ENCODE measurements at places on chromosomes 6 and 20.

GRCh38 chr20:16710781-16711180 is 19.0 kb upstream of the SNRPB2 start:
- DNase-seq: no peak

- no peak for DNase-seq
Measured at GRCh38 chr6:148166339-148166968, 176.2 kb upstream of the SASH1 start.

DNA sequence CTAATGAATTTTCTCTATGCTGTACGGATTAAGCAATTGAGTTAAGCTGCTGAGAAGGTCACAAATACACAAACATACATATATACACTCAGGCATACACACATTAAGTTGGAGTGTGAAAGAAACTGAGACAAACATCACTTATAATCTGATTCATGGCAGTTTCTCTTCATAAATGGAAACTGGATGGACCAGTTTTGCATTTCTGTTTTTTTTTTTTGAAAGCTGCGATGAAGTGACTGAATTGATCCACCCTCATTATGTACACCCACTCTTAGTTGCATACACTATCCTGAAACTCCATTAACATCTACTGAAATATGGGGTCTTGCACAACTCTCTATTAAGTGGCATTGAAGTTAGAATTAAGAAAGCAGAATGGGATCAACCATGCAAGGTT is 32.9 kb upstream of the TENT5A start:
- DNase-seq: no peak

GRCh38 chr6:37207903-37208456 is 38.0 kb downstream of the PIM1 start:
- peak; percentile 90 for DNase-seq

- no peak for DNase-seq
Measured at GRCh38 chr6:52317211-52317610, 32.7 kb upstream of the MCM3 start.

GRCh38 chr20:409697-410559 is 1.8 kb downstream of the RBCK1 start:
- no peak for DNase-seq

GRCh38 chr6:25286891-25287290 is 7.7 kb downstream of the CARMIL1 start:
- DNase-seq: no peak

DNA sequence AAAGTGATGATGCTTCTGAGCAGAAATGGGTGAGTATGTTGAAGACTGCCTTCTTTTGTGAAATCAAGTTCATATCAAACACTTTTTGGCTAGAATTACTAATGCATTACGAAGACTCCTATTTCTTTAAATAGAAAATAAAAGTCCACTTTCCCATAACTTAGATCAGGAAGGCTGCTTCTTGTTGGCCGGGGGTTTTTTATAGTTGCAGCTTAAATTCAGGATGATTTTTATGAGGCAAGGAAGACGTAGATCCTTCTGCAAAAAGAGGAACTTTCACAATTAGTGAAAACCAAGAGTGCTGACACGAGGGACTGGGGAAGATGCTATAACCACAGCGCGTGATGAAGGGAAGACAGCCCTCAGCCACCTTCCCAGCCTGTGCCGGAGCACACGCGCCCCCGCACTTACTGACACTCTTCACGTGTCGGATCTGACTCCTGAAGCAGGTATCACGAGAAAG is 206.1 kb upstream of the PRDM1 start:
- no peak for DNase-seq

DNA sequence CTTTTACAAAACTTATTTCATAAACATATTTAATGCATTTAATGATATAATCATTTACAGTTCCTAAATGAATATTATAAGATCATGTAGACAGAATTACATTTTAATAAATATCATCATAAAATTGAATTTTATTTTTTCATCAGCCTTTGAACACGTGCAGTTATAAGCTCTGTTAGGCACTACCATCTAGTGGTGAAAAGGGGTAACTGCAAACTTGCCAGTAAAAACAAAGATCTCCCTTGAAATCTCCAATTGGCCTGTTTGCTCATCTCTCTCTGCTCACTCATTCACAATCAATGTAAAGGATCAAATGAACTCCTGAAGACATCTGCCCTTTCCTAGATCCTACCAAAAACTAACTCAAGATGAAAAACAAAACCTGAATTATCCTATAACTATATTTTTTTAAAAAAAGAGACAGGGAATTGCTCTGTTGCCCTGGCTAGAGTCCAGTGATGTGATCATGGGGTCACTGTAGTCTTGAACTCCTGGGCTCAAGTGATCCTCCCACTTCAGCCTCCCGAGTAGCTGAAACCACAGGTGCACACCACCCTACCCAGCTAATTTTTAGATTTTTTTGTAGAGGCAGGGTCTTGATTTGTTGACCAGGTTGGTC is 31.7 kb downstream of the SAMHD1 start:
- peak; percentile 46 for DNase-seq

DNA sequence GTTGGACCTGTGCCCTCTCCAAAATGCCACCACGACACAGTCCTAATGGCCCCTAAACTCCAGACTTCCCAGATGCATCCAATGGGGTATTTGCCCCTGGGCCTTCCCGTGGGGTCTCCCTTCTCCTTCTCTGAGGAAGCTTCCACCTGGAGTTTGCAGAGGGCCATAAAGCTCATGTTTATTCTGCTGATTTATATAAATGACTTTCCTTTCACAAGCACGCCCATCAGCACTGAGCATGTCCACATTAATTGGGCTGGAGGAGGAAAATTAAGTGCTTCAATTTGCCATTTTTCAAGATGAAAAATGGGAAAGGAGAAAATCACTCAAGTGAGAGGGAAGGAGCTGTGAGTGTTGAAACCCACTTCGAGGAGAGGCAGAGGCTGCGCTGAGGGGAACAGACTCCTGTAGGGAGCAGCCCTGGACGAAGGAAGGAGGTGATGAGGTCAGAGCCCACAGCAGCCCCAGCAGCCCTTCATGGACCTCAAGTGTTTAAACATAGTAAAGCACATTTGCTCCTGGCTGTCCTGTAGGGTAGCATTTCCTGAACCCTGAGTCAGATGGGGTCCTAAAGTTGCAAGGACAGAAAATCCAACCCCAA is 434.9 kb upstream of the SULF2 start:
- DNase-seq: no peak

DNA sequence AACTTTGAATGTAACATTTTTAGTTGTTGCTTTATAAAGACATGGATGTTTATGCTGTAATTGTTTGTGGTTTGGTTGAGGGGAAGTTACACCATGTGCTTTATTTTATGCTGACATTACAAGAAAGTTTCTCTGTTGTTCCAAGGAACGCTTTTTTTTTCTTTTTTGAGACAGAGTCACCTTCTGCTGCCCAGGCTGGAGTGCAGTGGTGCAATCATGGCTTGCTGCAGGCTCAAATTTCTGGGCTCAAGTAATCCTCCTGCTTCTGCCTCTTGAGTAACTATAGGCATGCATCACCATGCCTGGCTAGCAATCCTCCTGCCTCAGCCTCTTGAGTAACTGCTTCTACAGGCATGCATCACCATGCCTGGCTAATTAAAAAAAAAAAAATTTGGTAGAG is 21.0 kb upstream of the IFNGR1 start:
- DNase-seq: no peak

DNA sequence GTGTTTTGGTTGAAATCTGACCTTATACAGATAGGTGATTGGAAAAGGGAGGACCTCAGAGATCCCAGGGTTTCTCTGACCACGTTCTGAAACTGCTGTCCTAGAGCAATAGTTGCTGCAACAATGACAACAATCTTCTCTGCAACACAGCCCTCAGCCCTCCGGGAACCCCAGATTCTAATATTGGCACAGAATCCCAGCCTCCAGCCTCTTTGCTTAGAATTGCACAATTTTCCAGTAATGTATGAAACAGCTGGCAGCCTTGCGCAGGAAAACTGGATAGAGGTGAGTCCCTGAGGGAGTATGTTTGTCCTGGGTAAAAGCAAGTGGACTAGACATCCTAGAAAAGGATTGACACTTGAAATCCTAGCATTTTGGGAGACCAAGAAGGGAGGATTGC is 30.4 kb upstream of the PNRC1 start:
- DNase-seq: no peak

- no peak for DNase-seq
Measured at GRCh38 chr6:51118792-51119191, 300.1 kb downstream of the TFAP2B start.

DNA sequence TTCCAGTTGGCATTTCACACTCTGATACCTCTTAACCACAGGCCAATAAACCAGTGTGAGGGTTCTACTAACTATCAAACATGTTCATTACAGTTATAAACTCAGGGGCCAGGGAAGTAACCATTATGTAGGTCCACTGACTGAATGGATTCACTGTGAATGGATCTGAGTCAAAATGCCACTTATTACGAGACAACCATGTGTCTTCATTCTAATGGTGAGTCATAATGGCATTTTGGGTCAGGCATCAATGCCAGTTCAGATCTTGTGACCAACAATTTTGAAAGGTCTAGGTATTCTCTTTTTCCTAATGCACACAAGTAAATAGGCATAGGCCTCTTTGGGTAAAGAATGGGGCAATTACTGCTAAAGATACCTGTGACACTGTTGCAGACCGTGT is 112.2 kb upstream of the HEY2 start:
- no peak for DNase-seq

- DNase-seq: no peak
Measured at GRCh38 chr20:19138758-19139157, 73.7 kb upstream of the SLC24A3 start.

DNA sequence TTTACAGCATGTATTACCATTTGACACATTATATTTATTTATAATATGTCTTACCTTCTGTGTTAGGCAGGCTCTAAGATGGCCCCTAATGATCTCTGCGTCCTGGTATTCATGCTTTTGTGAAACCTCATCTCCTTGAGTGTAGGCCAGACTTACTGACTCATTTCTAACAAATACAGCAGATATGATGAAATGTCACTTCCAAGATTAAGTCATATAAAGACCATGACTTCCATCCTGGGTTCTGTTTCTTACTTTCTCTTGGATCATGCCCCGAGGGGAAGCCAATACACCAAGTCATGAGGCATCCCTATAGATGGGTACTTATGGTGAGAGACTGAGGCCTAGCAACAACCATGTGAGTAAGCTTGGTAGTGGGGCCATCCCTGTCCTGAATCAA is 30.2 kb downstream of the ZHX3 start:
- no peak for DNase-seq

DNA sequence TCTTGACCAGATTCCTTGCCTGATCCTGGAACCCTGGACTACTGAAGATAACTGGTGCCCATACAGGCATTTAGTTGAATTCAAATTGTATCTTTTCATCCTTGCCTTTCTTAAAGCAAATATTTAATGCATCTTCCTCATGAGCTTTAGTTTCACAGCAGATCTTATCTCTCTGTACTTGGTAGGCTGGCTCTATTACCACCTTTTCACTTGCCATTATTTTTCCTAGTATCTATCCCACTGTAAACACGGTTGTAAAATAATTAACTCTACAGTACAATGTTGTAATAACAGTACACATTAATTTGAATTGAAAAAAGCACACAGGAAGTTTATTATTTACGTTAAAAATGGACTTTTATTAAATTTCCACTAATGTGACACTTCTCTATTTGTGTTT is 1286.9 kb downstream of the GRIK2 start:
- no peak for DNase-seq

GRCh38 chr20:16228722-16229121 is 344.5 kb downstream of the KIF16B start:
- no peak for DNase-seq

DNA sequence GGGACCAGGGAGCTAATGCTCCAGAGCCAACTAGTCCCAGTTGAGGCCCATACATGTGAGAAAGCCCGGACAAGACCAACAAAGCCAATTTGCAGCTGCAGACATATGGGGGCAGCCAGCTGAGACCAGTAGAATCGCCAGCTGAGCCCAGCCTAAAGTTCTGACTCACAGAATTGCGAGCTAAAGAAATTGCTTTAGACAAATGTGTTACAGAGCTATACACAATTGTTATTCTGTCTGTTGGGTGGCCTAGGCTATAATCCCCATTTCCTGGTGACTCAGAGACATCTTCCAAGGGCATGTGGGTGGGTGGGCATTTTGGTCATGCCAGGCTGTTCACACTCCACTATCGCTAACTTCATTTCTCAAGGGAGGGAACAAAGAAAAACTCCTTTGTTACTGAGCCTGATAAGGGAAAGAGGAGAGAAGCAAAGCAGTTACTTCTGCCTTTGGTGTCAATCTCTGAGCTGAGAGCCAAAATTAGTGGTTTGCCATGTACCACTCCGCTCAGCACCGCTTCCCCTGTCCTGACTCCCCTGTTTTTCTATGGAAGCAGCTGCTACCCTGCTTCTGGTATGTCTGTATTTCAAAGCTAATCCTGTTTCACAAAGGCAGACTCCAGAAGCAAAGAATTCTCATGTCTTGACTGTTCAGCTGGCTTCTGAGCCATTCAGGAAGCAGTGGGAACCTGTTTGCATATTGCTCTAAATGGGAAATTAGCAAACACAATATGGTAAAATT is 26.1 kb downstream of the SCP2D1 start:
- DNase-seq: no peak

- DNase-seq: no peak
Measured at GRCh38 chr6:7671581-7671980, 54.3 kb upstream of the BMP6 start.

DNA sequence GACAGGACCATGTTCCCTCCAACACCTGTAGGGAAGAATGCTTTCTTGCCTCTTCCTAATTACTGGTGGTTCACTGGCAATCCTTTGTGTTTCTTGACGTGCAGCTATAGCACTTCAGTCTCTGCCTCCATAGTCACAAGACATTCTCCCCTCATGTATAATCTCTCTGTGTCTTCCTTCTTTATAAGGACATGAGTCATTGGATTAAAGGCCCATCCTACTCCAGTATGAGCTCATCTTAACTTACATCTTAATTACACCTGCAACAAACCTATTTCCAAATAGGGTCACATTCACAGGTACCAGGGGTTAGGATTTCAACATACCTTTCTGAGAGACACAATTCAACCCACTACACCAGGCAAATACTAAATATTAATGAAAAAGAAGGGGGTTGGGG is 213.6 kb downstream of the RNGTT start:
- DNase-seq: no peak

GRCh38 chr6:80256691-80257090 is 150.2 kb downstream of the BCKDHB start:
- no peak for DNase-seq

DNA sequence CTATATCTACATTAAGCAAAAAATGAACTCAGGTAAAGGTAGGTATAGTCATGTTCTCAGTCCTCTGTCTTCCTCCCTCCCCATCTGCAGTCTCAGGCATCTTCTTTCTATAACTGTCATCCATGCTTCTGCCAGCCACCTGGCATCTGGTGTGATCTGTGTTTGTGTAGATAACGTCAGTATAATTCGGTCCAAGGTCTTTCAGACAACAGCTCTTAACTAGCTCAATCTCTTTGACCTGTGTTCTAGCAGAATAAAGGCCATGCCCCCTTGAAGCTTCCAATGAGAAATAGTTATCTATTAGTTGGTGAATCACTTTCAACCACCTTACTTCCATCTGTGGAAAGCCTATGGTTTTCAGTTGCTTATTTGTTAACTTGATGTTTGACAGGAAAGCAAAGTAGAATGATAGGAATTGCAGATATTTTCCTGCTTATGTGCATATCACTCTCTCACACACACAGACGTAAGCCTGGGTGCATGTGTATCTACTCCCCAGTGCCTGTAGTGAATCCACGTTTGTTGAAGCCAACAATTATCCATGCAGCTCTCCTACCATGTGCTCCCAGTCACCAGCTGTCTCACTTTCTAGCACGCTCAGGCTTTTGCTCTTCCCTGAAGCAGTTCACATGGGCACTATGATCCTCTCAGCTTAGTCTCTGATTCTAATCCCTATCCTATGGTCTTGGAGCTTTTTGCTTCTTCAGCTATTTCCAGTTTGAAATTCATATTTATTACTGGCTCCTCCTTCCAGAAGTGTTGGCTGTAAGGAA is 433.7 kb upstream of the MANEA start:
- DNase-seq: no peak
